ENCODE measurements at places on chromosomes 3 and 15.

GRCh38 chr15:43329960-43330779 lies at the start of gene LCMT2:
Gene LCMT2, minus strand, starts transcription at chr15:43330573. Its CDS starts 84 bp downstream, at chr15:43330489.
- peak; percentile 74 for DNase-seq

DNA sequence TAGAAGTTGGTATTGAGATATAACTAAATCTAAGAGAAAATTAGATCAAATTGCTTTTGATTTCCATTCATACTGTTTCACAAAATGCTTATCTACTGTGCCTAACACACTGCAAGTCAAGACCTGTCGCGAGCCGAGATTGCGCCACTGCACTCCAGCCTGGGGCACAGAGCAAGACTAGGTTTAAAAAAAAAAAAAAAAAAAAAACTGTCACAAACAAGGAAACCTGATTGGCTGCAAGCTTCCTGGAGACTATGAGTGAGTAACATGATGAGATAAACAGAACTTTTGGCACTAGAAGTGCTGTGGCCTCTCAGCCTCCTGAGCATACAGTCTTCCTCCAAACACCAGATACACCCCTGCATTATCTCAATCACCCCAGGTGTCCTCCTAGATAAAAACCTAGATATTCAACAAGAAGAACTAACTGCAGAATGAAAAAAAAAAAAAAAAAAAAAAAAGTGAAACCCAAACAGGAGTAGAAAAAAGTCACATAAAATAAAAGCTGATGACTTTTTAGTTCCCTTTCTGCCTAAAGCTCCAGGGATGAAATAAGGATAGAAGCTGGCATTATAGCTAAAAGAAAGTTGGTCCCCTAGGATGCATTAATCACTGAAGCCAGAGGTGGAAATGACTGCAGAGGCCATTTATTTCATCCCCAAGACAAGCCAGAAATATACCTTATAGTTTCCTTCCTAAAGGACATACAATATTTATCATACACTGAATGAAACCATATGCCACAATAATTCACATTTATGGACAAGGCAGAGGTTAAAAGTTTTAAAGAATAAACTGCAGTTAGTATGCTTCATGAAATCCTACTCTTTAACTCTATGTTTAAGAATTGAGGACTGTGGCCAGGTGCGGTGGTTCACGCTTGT lies 82.4 kb downstream of the P3H2 start:
- no peak for DNase-seq

DNA sequence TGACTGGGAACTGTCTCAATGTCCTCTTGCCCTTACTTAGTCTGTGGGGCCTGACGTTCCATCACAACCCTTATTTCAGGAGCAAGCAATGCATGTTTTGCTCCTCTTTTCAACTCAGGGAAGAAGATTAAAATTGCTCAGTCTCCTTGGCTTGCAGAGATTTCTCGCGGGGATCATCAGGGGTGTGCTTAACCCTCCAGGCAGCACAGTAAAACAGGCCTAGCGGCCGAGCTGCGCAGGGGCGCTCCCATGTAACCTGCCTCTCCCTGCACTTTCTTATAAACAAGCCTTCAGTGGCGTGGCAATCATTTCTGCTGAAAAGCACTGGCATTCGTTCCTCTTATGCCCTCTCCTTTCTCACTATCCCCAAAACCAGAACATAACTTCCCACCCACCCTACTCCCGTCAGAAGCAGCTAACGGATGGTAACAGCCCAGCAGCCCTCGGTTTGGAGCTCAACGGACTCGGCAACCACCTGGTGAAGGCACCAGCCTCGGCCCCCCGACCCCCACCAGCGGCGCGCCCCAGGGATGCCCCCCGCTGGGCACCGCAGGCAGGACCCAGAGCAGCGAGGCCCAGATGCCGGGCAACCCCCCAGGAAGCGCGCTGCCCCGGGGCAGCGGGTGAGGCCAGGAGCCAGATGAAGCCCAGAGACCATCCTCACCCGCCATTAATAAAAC lies 1.1 kb downstream of the MCF2L2 start:
- no peak for DNase-seq

GRCh38 chr3:107184375-107184774 lies 192.9 kb upstream of the CCDC54 start:
- no peak for DNase-seq

Data from NCI-H1930 (cell line).